ENCODE measurements at places on chromosomes 16 and 17.

- no peak for DNase-seq
These were observed 33.5 kb downstream of the PPM1E start for GRCh38 chr17:58789160-58789559.

GRCh38 chr17:57527221-57528057, 217.7 kb downstream of the CCDC182 start:
- no peak for DNase-seq

DNA sequence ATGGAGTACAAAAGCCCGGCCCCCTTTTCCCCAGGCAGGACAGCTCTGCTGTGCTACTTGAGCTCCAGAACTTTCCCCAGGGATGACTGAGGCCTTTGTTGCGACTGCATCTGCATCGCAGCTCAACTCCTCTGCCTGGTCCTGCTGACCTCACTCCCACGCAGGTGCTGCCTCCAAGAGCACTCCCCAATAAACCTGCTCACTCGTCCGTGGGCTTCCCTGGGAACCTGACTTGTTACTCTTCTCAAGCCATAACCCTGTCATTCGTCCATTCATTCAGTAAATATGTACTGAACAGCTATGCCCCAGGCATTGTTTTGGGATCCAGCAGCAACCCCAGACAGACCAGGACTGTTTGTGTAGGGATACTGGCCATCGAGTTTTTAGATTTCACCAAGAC, 11.6 kb upstream of the RMI2 start:
- DNase-seq, result no peak

DNA sequence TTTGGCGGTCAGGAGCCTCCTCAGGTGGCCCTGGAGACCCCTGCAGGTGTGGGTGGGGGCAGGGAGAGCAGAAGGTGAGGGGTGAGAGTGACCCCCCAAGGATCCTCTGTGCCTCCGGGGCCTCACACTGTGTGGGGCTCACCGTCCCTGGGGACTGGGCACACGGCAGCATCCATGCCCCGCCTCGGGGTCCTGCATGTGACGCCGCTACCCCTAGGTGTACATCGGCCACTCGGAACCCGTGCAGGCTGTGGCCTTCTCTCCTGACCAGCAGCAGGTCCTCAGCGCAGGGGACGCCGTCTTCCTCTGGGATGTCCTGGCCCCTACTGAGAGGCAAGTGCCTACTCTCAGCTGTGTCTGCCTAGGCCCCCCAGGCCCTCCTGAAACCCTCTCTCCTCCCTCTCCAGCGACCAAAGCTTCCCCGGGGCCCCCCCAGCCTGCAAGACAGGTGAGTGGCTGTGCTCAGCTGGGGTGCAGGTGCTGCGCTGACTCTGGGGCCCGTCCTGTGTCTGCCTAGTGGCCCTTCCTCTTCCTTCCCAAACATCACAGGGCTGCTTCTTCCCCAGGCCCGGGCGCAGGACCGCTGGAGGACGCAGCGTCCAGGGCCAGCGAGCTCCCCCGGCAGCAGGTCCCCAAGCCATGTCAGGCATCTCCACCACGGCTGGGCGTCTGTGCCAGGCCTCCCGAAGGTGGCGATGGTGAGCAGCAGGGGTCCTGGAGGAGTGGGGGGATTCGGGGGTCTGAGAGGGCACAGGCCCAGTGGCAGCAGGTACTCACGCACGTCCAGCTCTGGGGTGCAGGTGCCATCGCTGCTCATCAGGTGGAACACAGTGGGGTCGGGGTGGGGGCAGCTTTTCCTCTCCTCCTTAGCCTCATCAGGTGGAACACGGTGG, 9.0 kb upstream of the RHOT2 start:
- DNase-seq, result no peak

- DNase-seq, result peak; percentile 66
These were observed at the start of gene MT1F for GRCh38 chr16:56657555-56658326. Gene MT1F (plus strand): TSS chr16:56657959. CDS start chr16:56658059, 100 bp downstream.

GRCh38 chr16:89619840-89620239, 6.4 kb downstream of the DPEP1 start:
- DNase-seq, result no peak

Measured in T-helper 1 cell (primary cell).